ENCODE measurements at places on chromosomes 2 and 18.

DNA sequence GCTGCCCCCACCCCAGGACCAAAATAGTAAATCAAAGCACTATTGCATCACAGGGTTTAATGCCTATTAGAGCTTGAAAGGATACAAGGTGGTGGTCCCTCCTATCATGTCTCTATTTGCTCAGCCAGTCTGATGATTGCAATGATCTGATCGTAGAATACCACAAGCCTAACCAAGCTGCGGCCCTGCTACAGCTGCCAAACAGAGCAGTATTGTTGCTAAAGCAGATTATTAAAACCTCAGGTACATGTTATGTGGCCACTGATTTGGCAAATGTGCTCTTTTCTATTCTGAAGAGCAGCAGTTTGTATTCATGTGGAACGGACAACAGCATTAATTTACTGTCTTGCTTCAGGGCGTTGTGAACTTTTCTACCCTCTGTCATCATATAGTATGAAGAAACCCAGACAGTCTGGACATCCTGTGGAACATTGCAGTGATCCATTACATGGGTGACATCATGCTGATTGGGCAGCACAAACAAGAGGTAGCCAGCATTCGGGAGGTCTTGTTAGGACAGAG lies 8.4 kb upstream of the VAPA start:
- DNase-seq: no peak

GRCh38 chr18:65751155-65752085 lies 608 bp downstream of the CDH7 start:
- no peak for DNase-seq

DNA sequence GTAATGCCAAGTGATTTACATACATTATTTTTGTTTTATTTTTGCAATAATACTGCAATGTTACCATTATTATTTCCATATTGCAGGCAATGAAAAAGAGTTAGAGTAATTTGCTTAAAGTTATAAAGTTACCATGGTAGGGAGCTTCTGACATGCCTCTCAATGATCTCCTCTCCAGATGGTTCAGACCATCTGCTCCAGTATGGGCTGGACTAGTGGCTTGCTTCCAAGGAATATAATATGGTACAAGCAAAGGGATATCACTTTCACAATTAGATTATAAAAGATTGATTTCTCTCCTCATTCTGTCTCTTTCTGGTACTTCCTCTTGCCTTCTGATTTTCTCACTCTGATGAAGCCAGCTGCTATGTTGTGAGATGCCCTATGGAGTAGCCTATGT lies 245.4 kb downstream of the INSIG2 start:
- no peak for DNase-seq

DNA sequence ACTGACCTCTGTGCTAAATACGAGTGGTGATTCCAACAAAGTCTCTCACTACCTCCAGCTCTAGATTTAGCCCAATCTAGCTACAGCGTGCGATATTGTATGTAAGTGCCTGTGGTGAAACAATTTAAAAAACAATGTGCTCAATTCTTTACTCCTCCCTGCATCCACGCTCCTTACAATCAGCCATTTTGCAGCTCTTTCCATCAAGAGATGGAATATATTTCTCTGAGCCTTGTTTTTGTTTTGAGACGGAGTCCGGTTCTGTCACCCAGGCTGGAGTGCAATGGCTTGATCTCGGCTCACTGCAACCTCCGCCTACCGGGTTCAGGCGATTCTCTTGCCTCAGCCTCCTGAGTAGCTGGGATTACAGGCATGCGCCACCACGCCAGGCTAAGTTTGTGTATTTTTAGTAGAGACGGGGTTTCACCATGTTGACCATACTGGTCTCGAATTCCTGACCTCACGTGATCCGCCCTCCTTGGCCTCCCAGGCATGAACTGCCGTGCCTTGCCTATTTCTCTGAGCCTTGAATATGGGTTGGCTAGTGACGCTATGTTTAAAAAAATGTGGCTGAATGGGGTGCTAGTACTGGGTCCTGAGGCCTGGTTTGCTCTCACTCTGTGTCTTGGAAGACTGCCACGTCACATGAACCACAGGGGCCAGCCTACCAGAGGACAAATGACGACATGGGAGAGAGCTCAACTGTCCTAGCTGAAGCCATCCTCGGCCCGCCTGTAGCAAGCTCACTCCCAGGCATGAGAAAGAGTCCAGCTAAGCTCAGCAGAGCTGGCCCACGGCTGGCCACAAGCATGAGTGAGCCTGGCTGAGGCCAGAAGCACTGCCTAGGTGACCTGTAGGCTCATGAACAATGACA lies 14.8 kb downstream of the WDFY1 start:
- DNase-seq: no peak

GRCh38 chr2:184113696-184114403 lies 484.5 kb upstream of the ZNF804A start:
- no peak for DNase-seq

- DNase-seq: no peak
Observed at GRCh38 chr2:232889876-232890401, 19.9 kb downstream of the SNORC start.

- no peak for DNase-seq
Observed at GRCh38 chr2:67436221-67436620, 39.1 kb downstream of the ETAA1 start.

DNA sequence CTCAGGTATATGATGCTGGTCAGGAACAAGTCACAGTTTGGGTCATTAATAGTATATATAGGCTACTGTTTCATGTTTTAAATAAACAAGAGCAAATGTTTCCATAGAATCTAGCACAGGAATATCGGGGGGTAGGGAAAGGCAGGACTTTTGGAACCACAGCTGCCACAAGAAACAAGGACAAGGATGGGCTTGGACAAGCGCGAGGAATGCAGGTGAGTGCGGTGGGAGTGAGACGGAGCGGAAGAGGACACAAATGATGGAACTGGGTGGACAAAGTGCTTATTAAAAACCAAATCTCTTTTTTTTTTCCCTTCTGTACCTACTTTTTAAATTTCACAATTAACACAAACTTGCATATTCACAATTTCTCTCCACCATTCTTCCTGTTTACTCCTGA lies 49.1 kb downstream of the SNORC start:
- DNase-seq: no peak

GRCh38 chr2:96838345-96839292 lies 5.2 kb downstream of the ANKRD23 start:
- DNase-seq: no peak

- no peak for DNase-seq
Observed at GRCh38 chr18:73891572-73892421, 255.8 kb downstream of the FBXO15 start.

GRCh38 chr2:108918941-108919341 lies 70.1 kb downstream of the EDAR start:
- no peak for DNase-seq

GRCh38 chr2:12948231-12948960 lies 231.7 kb downstream of the TRIB2 start:
- no peak for DNase-seq

- DNase-seq: peak; percentile 60
Observed at GRCh38 chr2:136378712-136379595, 261.0 kb upstream of the CXCR4 start.

- DNase-seq: no peak
Observed at GRCh38 chr18:56835331-56835730, 184.2 kb downstream of the WDR7 start.

DNA sequence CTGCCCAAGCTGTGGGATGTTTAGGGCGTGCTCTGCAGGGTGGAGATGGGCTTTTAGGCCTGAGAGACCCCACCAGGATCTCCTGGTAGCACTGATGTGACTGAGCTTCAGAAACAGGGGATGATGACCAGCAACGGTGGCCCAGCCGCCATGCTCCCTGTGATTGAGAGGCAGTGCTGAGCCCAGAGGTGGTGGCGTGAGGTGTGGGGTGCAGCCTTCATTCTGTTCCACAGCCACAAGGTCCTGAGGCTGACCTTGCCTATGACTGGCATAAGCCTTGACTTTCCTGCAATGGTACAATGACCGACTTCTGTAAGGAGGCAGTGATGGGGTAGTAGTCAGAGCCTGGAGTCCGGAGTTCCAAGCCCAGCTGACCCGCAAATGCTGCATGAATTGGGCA lies 263.3 kb downstream of the TSN start:
- DNase-seq: no peak

DNA sequence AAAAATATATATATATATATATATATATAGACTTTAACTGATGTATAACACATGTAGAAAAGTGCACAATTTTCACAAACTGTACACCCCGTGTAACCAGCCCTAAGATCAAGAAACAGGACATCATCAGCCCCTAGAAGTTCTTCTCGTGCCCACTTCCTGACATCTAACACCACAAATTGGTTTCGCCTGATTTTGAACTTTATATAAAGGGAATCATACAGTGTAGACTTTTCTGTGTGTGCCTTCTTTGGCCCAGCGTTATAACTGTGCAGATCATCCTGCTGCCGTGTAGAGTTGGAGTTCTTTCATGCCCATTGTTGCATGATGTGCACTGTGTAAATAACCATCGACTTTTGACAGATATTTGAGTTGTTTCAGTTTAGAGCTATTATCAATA lies 41.0 kb downstream of the SMAD7 start:
- no peak for DNase-seq

DNA sequence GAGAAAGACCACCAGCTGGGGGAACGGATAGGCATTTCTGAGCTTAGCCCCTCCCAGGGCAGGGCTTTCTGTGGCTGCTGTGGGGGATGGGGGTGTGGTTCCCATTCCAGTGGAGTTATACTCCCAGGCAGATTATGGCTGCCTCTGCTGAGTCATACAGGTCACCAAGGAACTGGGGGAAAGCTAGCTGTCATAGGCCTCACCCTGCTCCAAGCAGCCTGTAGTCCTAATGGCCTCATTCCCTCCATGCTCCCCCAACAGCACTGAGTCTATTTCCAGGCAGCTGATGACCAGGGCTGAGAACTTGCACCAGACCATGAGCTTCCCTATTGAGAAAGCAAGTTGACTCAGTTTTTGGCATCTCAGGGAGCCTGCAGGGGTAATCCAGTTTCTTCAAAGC lies 87.1 kb downstream of the GPR39 start:
- no peak for DNase-seq

- DNase-seq: no peak
Observed at GRCh38 chr18:7172611-7173010, 55.0 kb upstream of the LAMA1 start.

- DNase-seq: no peak
Observed at GRCh38 chr2:107570876-107571275, 255.8 kb upstream of the RGPD4 start.

DNA sequence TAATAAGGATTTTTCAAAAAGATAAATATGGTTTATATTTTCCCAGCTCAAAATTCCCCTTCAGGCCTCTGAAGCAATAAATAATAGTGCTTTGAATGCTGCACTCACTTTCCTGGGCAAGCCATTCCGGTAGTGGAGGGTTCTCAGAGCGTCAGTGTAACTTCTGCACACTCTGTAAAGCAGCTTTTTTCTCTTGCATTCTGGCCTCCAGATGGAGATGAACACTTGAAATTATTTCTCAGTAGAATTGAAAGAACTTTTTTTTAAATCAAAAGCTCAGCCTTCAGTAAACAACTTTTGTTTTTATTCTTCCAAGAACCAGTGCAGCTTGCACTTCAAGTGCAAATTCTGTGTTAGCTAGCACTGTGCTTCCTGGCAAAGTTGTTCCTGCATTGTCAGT lies 281.1 kb upstream of the RAB12 start:
- DNase-seq: no peak

DNA sequence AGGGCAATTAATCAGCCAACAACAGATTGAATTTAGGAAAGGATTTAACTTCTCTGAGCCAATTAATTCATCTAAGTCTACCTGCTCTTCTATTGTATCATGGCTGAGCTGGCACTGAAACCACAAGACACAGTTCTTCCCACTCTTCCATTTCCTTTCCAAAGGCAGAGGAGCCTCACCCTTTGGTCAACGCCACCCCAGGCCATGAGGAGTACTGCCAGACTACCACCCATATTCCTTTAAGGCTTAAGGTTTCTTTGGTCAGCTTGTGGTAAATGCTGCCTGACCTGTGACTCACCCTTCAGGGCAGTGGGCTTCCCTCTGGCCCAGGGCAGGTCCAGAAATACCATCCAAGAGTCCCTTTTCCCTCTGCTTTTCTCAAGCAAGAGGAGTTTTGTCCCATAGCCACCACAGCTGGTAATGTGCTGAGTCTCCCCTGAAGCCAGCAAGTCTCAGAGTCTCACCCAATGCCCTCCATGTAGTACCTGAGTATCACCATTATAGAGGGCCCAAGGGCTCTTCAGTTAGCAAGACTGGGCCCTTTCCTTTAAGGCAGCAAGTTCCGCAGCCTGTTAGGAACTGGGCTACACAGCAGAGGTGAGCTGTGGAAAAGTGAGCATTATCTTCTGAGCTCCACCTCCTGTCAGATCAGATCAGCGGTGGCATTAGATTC lies 900.5 kb upstream of the CRIM1 start:
- DNase-seq: no peak

DNA sequence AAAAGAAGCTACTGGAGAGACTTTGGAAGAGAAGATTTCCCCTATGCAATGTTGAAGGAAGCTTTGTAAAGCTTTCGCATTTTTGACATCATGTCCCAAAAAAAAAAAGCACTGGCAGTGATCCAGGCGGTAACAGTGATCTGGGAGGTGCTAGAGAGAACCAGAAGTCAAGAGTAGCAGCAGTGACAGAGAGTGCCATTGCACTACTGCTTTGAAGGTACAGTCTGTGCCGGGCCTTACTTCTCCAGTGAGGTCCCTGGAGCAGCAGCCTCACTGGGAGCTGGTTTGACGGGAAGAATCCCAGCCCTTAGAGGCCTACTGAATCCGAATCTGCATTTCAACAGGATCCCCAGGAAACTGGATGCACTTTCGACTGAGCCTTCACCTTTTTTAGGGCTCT lies 50.9 kb upstream of the ATL2 start:
- no peak for DNase-seq

DNA sequence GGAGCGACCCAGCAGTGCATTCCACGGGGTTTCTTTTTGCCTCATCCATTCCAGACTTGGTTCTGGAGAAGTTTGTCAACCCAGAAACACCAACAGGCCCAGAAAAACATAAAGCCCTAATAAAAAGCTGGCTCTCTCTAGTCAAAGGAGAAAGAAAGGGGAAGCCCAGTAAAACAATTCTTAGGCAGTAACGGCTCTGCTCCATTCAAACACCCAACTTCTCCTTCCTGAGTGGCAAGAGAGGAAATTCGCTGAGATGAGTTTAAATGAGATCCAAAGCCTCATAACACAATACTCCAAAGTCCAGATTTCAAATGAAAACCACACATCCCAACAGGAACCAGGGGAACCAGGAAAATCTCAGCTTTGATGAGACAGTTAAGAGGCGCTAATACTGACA lies 179.9 kb downstream of the RPIA start:
- DNase-seq: no peak

Measured in activated T-helper 1 cell treated with Interleukin-2 at 50 U/mL for 16 hours (primary cell).